ENCODE measurements at places on chromosomes 7 and 10.

- DNase-seq, result no peak
These were observed 792.9 kb upstream of the GHITM start for GRCh38 chr10:83346266-83346910.

DNA sequence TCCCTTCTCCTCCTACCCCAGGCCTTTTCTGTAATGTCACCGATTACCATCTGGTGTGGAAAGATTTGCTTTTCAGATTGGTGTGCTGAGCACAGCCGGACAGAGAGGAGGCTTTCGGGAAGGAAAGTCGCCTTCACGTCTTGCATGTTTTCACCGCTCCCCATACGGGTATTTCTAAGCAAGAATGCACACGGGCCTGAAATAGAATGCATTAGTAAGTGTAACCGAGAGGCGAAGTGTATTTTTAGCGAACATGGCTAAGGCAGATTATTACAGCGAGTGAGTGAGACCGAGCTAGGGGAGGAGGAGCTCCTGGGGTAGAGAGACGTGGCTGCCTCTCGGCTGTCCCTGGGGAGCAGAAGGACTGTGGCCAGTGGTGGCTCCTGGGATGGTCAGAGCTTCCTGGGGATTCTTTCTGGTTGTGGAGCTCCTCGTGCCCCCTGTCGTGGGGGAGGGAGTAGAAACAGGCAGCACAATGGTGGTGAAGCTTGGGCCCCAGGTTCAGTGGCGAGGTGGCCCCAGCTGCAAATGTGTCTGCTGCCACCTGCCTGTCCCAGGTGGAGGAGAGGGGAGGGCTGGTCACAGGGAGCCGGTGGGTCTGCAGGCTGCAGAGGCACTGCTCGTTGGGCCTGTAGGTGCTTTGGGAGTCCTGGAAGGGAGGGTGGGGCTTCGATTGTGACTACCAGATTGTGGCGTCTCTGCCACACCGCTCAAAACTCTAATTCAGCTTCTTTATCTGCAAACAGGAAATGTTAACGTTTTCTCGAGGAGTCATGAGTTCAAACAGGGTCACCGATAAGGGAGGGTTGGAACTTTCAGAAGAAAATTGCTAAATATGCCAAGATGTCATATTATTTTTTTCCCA lies 135.8 kb downstream of the CAMK1D start:
- DNase-seq, result peak; percentile 67

DNA sequence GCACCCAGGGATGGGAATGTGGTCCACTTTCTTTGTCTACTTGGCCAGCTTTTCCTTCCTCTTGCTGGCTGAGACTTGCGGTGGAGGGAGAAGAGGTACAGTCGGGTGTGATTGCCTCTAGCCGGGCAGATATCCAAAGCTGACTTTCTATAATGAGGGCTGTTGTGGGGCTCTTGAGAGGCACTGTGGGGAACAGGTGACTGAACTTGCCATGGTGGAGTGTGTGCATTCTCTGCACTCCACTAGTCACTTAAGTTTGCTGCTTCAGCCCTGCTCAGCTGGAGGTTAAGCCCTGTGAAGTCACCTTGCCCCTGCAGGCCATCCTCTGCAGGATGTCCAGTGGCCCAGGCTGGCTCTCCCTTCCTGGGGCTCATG lies 116.6 kb downstream of the AOAH start:
- no peak for DNase-seq

DNA sequence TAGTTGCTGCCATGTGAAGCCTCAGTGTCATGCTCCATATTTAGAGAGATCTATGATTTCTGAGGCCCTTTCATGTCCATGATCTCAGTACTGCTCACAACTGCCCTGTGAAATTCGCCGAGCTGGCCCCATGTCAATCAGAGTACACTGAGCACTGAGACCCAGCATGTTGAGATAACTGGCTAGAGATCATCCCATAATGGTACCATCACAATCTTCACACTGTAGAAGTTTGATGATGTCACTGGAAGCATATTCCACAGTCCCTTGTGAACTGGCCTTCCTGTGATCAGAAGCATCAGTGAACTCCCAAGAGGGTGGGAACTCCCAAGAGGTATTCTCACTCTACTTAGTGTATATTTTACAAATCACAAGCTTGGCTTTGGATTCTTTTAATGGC lies 116.0 kb downstream of the EGFR start:
- DNase-seq, result no peak

DNA sequence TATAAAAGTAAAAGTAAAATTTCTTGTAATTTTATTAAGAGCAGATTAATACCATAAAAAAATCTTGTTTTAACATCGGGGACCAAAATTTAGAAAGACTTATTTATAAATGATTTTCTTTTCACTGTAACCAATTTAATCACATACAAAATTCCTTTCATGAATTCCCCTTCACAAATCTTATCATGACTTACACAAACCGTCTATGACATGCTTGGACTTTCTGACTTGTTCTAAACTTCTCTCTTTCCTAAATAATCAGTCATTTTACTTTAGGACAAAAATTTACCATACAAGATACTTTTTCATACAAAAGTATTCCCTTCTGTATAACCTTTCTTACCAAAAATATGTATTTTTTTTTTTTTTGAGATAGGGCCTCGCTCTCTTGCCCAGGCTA lies 9.3 kb downstream of the CROT start:
- no peak for DNase-seq

DNA sequence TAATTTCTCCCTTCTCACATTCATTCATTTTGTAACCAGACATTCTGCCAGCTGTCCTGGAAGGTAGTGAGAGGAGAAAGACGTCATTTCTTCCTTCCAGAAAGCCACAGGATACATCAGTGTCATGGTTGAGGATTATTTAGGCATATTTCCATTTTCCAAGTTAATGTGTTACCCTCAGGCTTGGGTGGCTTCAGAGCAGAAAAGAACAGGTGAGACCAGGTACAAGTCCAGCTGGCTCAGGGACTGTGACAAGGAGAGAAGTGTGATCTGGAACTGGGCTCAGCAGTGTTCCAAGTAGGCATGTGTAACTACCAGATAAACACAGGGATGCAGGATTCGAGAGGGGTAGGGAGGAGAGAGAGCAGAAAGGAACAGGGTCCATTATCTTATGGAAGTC lies 386.9 kb downstream of the GALNT17 start:
- no peak for DNase-seq

GRCh38 chr10:71631007-71631861 lies 88.3 kb downstream of the C10orf105 start:
- no peak for DNase-seq

- no peak for DNase-seq
These were observed 256.3 kb upstream of the MAGI2 start for GRCh38 chr7:79709574-79710409.

DNA sequence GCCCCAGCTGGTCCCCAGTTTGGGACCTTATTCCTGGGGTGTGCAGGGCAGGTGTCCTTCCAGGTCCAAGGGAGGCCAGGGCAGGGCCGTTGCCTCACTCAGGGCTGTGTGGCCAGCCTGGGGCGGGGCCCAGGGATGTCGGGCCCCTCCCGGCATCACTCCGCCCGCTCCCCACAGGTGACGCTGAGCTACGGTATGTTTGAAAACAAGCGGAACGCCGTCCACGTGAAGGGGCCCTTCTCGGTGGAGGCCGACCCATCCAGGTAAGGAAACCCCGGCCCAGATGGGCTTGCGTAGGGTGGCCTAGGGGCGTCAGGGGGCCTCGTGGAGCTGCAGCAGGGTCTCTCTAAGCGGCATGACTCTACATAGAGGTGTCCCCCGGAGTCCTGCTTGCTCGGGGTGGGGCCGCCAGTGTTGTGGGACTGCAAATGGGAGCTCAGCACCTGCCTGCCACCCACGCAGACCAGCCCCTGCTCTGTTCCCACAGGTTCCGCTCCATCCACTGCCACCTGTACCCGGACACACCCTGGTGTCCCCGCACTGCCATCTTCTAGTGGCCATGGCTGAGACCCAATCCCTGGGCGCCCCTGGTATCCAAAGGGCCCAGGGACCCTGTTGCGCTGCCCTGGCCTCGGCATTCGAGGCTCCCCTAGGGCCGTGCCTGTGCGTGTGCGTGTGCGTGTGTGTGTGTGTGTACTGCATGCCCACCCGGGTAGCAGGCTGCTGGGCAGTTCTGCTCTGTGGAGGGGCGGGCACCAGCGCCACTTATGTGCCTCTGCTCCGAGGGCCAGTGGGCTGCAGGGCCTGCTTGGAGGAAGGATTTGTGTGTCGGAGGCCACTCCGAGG lies 7.3 kb downstream of the LFNG start:
- no peak for DNase-seq

DNA sequence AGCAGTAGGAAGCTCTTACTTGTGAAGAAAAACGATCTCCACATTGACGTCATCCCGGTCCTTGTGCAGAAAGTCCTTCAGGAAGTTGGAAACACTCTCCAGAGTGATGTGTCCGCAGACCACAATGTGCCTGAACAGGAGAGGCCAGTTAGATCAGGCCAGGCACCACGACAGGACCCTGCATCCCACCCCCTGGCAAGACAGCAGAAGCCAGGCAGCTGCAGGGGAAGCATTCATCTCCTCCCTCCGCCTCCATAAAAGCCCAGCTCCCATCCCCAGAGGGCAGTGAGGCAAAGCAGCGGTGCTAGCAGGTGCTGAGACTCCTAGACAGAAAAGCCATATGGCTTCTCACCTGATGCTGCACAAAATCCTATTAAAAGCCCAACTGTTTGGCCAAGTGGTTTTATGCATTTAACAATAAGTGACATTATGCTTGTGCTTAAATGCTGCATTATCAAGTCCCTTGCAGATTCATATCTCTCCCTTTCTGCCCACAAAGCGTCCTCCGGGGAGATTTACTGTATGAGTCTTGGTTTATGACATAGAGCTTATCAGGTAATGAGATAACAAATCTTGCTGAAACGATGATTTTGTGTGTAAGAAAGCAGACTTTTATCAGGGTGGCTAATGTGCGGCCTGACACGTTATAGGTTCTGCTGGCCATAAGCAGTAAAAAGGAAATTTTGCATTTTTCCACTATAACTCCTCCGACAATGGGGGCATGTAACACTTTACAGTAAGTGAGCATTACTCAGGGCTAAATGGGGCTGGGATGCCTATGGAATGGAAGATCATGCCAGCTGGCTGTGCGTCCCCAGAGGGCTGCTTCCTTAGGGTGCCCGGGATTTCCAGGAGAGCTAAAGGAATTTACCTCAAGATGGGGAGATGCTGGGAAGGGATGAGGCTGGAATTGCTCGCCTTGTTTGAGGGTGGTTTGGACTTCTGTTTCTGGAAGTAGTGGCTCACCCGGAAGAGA lies 546.9 kb downstream of the KCNMA1 start:
- no peak for DNase-seq

Measured in GM20000 (cell line).